ENCODE measurements at places on chromosomes 1 and 21. TPM values are rescaled to one million over a fixed set of nuclear protein-coding genes. Genes with fewer than 3 reads are reported as not detected.

The APOBEC4 gene
- not detected for total RNA-seq

The C1orf87 gene
- total RNA-seq, result not detected

The KRTAP19-4 gene
- not detected for total RNA-seq

The SELE gene
- total RNA-seq, result not detected

The VHLL gene
- not detected for total RNA-seq

The SNX7 gene
- total RNA-seq, result 80.3 TPM

The TMOD4 gene
- total RNA-seq, result not detected

The C1orf141 gene
- 0.65 TPM for total RNA-seq

The ANKRD34A gene
- 0.99 TPM for total RNA-seq

The NBPF14 gene
- 12.4 TPM for total RNA-seq

The TMEM52 gene
- total RNA-seq, result not detected

The SPRR2E gene
- not detected for total RNA-seq

The TFF2 gene
- total RNA-seq, result not detected

The LRRC71 gene
- total RNA-seq, result not detected

The GPR25 gene
- total RNA-seq, result not detected

The HAO2 gene
- not detected for total RNA-seq

The ZNF648 gene
- not detected for total RNA-seq

The GPR157 gene
- 2.2 TPM for total RNA-seq

The LCE2C gene
- not detected for total RNA-seq

The ITLN1 gene
- 0.49 TPM for total RNA-seq

The SLC35E2B gene
- 54.8 TPM for total RNA-seq

The FCRL2 gene
- total RNA-seq, result not detected

The RNU1-2 gene
- 2,882 TPM for total RNA-seq

The TRIM45 gene
- total RNA-seq, result 3.3 TPM

The FAM72C gene
- total RNA-seq, result not detected

The H3-3A gene
- total RNA-seq, result 164 TPM

The KRTAP19-8 gene
- not detected for total RNA-seq

The KRTAP19-3 gene
- not detected for total RNA-seq

The DUSP10 gene
- 8.0 TPM for total RNA-seq

The GBP7 gene
- not detected for total RNA-seq

The SPATA45 gene
- total RNA-seq, result not detected

The NCF2 gene
- total RNA-seq, result 0.74 TPM

The PLA2G2C gene
- not detected for total RNA-seq

The FCRL6 gene
- not detected for total RNA-seq

The C4BPB gene
- total RNA-seq, result not detected

The CD2 gene
- not detected for total RNA-seq

The KPRP gene
- not detected for total RNA-seq

The LCE2B gene
- total RNA-seq, result not detected

The LRRC38 gene
- total RNA-seq, result not detected

The PRRX1 gene
- total RNA-seq, result 679 TPM

The LCK gene
- total RNA-seq, result not detected

The SPRR3 gene
- not detected for total RNA-seq

The S100A7 gene
- total RNA-seq, result not detected

The KRTAP7-1 gene
- not detected for total RNA-seq

The AIRE gene
- total RNA-seq, result not detected

The OR2M3 gene
- total RNA-seq, result not detected

The TNFRSF9 gene
- total RNA-seq, result under 0.01 TPM

The BTBD8 gene
- 14.0 TPM for total RNA-seq

The OR2T6 gene
- not detected for total RNA-seq

The SAMSN1 gene
- not detected for total RNA-seq

The UBL4B gene
- not detected for total RNA-seq

The LHX8 gene
- not detected for total RNA-seq

The FHAD1 gene
- 0.63 TPM for total RNA-seq

The PRAMEF25 gene
- total RNA-seq, result not detected

The OR2L3 gene
- not detected for total RNA-seq
